ENCODE measurements at places on chromosomes 7 and 10. TPM values are rescaled to one million over a fixed set of nuclear protein-coding genes. Genes with fewer than 3 reads are reported as not detected.
A peak's percentile ranks its signal among the peaks of the same experiment; 100 is the strongest.

The LEP gene
- total RNA-seq = not detected

The TMEM178B gene
- total RNA-seq = 2.0 TPM

The ZNF488 gene
- 0.63 TPM for total RNA-seq

The ENTPD1 gene
- 85.3 TPM for total RNA-seq

The ITPRID1 gene
- not detected for total RNA-seq

The UCN3 gene
- not detected for total RNA-seq

The CXCL12 gene
- total RNA-seq = 154 TPM

The TMEM140 gene
- total RNA-seq = 9.2 TPM

DNA sequence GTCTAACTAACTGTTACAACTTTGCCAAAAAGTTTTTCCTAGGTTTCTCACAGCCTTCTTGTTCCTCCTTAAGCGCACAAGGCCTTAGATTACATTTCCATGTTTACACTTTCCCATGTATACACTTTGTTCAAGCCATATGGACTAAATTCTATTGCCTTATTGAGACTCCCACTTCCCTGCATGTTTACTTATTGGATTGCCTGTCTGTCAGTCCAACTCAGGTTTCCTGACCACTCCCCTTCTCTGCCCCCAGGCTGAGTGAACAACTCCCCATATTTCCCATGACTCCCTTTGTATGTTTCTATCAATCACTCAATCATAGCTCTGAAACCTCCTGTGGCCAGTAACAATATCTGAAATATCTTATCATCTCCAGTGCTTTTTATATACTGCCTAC is 43.0 kb downstream of the SLC25A40 start:
- DNase-seq = no peak

DNA sequence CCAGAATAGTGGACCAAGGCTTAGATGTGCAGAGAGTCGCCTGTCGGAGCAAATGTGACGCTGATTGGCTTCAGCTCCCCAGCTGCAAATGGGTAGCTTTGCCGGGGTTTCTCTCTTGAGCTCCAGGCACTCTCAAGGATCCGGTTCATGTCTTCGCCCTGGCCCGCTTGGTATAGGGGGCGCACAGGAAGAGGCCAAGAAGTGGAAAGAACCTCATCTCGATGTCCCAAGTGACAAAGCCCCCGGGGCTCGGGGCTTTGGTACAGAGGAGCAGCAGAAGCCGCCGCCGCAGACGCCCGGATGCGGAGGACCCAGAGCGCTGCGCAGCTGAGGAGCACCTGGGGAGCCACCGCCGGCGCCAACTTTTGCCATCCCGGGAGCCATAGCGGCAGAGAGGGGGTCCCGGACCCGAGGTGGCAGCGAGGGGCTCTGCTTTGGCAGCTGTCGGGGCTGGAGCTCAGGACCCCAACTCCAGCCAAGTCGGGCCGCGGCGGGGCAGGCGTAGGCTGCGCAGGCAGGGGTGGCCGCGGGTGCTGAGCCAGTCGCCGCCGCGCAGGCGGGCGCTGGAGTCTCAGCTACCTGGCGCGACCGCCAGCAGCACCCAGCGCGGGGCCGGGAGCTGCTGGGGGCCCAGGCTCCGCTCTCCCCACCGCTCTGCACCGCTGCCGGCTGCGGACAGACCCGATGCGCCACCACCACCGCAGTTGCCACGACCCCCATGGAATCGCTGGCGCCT is 466.6 kb downstream of the XPNPEP1 start:
- DNase-seq = no peak

DNA sequence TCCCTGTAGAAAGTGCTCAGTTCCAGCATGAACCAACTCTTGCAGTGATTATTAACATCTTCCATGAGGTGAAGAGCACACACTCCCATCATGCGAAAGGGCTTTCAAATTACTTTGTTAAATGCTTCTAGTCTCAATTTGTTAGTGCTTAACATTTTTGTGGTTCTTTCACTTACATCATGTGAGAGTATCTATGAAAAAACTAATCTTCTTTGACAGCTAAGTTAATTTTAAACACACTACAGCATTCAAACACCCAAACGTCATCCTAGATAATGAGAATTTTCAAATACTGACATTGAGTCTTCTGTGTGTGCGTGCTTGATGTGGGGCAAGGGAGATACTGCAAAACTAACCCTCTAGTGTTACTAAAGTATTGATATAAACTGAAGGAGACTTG is 84.8 kb downstream of the ETV1 start:
- no peak for DNase-seq

GRCh38 chr10:50636618-50637579 is 13.1 kb upstream of the SGMS1 start:
- DNase-seq = no peak

DNA sequence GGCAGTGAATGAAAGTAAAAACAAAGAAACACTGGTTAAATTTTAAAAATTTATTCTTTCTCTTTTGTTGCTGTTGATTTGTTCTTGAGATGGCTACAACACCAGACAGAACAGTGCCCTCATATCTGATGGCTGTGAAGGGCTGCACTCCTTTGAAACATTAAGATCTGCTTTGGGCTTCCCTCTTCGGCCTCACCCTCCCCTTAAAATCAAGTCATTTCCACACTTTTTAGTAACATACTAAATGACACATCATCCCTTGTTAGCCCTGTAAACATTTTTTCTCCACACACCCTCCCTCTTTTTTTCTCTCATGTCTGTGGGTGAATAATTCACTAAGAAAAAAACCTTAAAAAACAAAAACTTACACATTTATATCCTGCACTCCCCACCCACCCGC is 16.4 kb downstream of the IRF5 start:
- no peak for DNase-seq

DNA sequence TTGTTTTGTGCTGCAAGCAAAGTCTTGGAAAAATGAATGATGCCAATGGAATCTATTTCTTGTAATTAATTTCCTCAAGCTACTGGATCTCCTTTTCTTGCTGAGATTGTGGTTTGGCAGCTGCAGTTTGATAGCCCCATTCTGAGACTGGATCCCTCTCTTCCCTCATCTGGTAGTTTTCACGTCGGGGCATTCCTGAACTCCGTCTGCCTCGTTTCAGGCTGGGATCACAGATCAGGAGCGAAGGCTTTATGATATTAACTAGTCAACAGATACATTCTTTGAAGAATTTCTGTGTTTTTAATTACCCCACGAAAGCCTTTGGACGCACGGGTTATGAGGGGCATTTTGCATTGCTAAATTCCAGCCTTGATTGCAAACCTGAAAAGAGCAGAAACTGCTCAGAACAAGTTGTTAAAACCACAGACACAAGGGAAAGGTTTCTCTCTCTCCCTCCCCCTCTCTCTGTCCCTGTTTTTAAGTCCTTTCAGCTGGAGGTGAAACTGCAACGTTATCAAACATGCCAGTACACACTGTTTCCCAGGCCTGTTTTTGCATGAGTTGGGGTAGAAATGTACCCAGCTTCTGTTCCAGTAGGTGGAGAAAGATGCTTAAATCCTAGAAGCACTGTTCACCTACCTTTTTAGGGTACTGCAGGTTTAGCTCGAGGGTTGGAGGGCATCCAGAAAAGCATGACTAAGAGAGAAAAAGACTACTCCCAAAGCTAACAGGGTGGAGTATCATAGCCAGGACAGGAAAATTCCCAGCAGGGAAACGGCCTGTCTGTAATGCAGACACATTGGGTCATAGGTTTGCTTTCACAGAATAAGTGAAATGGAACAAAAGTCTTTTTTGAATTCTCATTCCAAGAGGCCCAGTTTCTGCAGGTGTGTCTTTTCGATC is 124.3 kb downstream of the CUX1 start:
- no peak for DNase-seq

- DNase-seq = no peak
Observed at GRCh38 chr10:101484175-101484745, 103.8 kb downstream of the POLL start.

DNA sequence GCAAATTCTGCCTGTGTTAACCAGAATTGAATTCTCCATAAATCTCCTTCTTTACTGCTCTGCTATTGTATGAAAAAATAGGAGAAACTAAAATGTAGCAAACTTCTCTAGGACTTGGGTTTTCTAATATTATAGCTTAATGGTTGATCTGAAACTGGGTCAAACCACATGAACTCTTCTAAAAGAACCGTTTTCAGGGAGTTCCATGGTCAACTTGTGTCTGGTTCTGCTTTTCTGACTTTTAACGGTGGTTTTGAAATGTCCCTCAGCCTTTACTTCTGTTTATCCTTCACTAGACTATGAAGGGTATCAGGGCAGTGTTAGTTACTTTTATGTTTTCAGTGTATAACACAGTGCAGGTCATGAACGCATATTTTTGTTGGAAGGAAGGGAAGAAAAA is 242.2 kb downstream of the TSPAN12 start:
- no peak for DNase-seq

DNA sequence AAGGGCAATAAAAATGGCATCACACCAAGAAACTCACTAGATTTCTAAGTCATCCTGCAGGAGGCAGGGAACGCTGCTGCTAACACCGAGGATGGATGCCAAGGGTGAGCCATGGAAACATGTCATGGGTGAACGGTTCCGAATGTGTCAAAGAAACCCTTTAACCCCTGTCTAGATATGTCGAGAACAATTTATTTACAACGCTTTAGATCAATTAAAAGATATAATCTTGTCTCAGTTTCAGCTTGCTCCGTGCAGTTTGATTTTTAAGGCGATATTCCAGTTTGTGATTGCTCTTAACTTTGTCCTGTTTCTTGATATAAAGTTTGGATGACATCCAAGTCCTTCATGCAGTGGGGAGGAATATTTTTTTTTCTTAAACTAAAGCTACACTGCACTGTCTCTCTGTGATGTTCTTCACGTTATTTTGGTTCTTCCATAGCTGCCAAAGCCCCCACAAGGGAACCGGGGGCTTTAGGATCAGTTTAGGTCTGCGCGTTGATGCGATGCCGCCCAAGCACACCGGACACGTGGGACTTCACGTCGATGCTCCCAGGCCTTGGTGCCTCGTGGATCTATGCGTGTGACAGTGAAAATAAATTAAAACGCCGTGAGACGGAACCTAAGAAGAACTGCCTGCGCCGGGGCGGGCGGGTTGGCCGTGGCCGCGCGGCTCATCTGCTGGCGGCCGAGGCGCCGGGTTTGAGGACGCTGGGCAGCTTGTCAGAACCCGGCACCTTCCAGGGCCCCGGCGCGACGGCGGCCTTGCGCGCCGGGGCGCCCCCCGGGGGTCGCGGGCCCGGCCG is 220.3 kb downstream of the PHTF2 start:
- DNase-seq = no peak

- DNase-seq = no peak
Observed at GRCh38 chr7:135673360-135673706, 11.0 kb downstream of the STMP1 start.

DNA sequence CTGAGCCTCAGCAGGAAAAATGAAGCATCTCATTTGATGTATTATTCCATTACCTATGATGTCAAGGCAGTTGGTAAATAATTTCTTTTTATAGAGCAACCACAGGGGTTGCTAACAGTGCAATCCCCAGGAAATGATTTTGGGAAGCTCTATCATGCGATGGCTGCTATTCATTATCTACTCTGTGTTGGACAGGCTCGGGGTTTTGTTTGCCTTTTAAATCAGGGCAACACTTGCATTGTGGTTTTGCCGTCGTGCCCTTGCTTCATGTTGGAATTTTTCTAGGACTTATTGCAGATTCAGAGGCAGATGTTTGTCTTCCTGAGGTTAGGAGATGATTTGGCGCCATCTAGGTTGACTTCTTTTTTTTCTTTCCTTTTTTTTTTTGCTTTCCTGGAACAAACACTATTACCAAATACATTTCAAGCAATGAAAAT is 128.4 kb downstream of the BICC1 start:
- no peak for DNase-seq

- peak; percentile 83 for DNase-seq
Observed at GRCh38 chr7:100837099-100837836, 9.9 kb upstream of the EPHB4 start.

DNA sequence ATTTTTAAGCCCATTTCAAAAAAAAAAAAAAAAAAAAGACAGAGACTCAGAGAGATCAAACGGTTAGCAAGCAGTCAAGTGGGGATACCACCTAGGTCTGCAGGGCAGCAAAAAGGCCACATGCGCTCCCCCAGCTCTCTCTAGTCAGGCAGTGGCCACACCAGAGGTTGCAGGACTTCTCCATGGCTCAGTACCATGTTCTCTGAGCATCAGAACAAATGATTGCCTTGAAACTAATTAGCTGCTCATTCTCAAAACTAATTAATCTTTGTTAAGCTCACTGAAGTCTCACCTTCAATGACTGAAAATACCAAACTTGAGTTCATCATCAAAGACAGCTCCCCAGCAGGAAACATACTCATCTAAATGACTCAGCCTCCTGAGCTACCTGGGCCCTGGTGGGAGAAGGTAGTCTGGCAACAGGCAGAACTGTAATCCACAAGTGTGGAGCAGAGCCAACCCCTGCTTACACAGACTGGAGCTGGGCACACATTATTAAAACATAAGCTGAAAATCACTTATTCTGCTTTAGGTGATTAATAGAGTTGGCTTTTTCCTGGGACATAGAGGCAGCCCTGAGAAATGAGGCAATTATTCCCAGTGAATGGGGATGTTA is 319.6 kb downstream of the GRID1 start:
- no peak for DNase-seq

- DNase-seq = peak; percentile 64
Observed at GRCh38 chr7:132577206-132578049, 1.2 kb upstream of the PLXNA4 start.

DNA sequence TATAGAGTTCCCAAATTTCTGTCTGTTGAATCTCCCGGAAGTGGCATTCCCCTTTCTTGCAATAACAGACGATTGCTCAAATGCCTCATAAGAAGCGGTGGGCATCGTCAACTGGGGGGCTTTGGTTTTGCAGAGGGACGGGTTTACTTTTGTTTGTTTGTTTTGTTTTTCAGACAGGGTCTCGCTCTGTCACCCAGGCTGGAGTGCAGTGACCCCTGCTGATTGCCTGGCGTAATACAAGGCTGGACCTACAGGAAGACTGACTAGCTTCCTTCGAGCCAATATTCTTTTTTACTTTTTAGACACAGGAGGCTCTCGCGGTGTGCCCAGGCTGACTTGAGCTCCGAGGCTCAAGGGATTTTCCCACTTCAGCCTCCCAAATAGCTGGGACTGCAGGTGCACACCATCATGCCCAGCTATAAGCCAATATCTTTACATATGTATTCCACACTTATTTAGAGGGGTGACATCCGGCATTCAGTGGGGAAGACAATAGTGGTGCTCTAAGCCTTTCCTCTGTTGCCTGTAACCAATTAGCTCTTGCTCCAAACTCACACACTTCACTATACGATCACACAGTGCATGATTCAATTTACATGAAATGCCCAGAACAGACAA is 58.1 kb downstream of the FHIP2A start:
- DNase-seq = no peak

- DNase-seq = no peak
Observed at GRCh38 chr7:38317515-38317914, 44.1 kb upstream of the TARP start.

GRCh38 chr7:47493976-47494911 is 87.7 kb downstream of the TNS3 start:
- no peak for DNase-seq

Data from urinary bladder (tissue), 4 donors.